ENCODE measurements at places on chromosomes 2 and 18.
A peak's percentile ranks its signal among the peaks of the same experiment; 100 is the strongest.

- DNase-seq, result no peak
Observed at GRCh38 chr2:33134086-33134771, 187.5 kb downstream of the LTBP1 start.

GRCh38 chr2:123840574-123840973, 184.5 kb upstream of the CNTNAP5 start:
- no peak for DNase-seq

DNA sequence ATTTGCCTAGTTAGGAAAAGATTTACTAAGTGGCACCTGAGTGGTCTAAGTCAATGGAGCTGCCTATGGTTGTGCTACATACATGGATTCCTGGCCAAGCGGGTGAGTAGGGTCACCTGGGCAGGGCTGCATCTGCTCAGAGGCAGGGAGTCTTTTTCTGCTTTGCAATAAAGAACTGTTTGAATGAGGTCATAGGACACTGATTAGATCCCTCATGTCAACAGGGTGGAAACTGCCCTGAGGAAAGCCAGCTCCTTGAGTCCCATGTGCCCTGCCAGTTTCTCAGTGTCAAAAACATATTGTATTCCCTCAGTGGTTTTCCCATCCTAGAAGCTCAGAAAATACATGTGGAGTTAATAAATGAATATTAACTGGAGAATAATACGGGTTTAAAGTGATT, 4.6 kb downstream of the LAMA3 start:
- no peak for DNase-seq

DNA sequence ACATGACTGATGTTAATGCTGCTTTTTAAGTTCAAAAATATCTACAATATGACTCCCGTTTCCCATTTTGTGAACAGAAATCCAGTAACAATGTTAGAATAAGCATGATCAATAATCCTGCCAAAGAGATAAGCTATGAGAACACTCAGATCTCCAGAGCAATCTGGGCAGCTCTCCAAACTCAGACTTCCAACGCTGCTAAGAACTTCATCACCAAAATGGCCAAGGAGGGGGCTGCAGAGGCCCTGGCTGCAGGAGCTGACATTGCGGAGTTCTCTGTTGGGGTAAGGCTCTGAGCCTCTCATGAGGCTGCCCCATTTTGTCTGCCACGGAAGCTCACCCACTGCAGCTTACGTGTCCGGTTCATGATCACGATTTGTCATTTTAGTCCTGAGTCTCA, 68.4 kb downstream of the UGGT1 start:
- DNase-seq, result no peak

DNA sequence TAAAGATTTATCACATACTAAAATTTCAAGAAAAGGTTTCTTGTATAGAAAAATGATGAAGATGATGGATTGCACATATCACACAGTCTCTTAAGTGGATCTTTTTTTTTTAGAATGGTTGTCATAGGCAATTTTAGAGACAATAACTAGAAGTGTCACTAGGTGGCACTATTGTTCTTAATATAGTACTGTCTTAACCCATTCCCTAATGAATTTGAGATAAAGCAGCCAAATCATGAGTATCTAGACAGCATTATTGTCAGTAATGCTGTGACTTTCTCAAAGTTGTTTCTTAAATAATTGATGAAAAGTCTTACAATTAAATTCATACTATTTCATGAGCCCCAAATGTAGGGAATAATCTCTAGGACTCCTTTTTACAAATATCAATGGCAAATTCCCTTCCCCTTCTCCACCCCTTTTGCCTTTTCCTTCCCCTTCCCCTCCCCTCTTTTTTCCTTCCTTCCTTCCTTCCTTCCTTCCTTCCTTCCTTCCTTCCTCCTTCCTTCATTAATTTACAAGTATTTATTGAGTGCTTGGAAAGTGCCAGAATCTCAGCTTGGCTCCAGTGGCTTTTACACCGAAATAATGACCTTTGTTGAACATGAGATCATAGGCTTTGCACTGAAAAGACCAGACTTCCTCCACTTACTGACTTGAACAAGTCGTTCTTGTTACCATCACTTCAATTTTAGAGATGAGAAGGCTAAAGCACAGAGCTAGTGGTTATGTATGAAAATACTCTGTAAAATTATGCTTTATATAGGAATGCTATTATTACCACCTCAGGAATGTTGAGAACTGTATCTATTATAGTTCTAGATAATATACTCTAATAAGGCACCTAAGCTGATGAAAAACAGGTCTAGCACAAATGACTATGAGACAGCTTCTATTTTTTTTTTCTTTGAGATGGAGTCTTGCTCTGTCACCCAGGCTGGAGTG, 19.8 kb downstream of the MYL12B start:
- DNase-seq, result peak; percentile 62

DNA sequence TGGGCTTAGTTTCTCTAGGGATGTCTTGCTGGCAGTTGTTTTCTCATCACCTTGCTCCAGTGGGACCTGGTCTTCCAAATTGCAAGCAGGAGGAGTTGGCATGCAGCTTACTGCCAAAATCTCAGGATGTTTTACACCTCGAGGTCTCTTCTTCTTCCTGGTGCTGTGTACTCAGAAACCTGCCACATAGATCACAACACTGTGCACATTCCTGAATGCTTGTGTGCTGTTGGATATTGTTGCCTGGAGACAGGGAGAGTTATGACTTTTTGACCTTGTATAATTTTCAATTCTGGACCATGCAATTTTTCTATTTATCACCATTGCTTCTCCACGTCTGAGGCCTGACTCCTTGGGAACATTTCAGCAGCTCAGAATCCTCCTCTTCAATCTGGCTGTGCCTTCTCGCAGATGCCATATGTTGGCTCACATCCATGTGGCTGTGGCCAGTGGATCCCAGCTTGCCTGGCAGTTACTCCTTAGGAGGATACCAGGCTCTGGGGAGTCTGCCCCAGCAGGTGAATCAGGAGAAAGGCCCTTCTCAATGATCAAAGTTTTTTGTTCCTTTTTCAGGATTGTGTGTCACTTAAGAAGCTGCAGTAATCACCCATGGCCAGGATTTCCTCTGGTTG, 489.3 kb downstream of the TSN start:
- no peak for DNase-seq

DNA sequence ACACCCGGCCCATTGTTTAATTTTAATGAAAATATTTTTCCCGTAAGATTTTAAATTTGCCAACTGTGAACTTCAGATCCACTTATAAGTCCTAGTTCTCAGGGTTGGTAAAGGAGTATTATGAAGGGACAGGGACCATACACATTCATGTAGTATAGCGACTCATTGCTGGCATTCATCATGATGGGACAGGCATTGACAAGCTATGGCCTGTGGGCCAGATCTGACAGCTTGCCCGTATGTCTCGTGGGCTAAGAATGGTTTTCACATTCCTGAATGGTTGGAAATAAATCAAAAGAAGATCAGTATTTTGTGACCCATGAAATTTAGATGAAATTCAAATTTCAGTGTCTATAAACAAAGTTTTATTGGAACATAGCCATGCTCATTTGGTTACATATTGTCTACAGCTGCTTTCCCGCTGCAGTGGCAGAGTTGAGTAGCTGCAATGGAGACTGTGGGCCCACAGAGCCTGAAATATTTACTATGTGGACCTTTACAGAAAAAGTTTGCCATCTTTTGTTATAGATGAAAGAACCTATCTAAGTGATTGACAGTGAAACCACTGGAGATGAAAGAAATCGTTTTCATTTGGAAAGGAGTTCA, 4.1 kb downstream of the RAPGEF4 start:
- DNase-seq, result no peak

DNA sequence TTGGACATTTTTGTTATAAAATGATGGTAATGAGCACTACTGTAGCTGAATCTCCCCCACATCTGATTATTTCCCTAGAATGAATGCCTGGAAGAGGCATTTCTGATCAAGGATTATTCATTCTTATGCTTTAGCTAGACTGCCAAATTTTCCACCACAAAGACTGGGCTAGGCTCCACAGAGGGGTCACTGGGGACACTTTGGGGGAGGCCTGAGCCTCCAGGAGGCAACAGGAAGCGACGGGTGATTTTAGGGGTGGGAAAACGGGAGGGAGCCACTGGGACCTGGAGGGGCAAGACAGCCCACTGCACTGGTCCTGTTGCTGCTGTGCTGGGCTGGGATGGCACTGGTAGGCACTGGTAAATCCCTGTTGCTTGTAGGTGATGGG, 2.4 kb upstream of the ASB1 start:
- DNase-seq, result no peak

GRCh38 chr2:18411626-18412025, 148.8 kb downstream of the RDH14 start:
- no peak for DNase-seq

- DNase-seq, result no peak
Observed at GRCh38 chr18:26074246-26074645, 16.2 kb downstream of the SS18 start.

- DNase-seq, result no peak
Observed at GRCh38 chr2:3575534-3576262, 638 bp downstream of the RPS7 start.

DNA sequence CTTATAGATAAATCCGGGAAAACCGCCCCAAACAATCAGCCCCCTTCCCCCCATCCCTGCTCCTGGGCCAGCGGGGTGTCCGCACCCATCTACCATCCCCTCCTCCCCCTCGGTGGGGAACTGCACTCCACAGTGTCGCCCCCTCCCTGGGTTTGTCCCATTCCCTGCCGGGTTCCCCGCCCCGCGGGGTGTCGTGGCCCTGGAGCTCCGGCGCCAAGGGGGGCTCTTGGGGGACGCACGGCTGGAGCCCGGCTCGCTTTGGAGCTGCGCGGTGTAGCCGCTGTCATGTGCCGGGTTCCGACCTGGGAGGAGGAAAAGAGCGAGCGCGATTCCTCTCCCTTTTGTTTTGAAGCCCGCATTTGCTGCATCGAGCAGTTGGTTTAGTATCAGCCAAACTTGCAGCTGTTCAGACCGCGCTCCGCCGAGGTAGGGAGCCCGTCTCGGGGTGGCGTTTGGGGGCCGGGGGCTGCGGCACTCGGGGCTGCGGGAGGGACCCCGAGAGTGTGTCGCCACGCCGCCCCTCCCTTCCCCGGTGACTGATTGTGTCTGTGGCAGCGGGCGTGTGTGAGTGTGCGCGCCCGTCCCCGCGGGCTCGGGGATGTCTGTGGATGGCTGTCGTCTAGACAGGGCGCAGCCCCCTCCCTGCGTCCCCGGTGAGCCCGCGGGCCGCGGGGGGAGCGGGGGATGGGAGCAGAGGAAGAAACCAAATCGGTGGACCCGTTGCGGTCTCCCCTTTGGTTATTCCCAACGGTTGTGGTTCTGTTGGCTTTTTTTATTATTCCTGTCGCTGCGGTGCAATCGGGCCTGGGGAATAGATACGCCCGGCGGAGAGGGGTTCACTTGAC, 797 bp downstream of the CTIF start:
- no peak for DNase-seq

DNA sequence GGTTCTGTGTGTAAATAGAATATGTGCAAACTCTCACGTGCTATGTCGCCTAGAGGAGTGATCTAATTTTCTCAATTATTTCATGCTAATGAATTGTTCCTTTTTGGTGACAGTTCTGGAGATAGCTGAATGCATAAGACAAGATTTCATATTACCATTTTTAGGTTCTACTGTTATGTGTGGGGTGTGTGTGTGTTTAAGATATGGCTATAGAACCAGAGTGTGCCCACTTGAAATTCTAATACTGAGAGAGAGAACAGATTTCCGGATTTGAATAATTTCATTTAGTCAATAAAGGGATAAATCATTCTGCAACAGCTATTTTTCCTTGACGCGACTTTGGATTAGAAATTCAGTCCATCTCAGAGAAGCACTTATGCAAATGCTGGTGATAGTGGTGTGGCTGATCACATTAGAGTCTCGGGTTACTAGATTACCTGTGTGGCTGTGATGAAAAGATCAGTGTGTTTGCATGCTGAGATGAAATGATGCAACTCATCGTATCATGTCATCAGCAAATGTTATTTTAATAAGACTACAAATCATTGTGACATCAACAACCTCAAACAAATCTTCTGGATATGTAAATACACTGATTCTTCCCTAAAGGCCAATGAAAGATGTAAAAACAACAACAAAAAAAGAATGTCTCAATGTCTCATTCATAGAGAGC, 415.9 kb downstream of the EPHA4 start:
- DNase-seq, result no peak

- no peak for DNase-seq
Observed at GRCh38 chr18:6561862-6562291, 147.2 kb upstream of the L3MBTL4 start.

DNA sequence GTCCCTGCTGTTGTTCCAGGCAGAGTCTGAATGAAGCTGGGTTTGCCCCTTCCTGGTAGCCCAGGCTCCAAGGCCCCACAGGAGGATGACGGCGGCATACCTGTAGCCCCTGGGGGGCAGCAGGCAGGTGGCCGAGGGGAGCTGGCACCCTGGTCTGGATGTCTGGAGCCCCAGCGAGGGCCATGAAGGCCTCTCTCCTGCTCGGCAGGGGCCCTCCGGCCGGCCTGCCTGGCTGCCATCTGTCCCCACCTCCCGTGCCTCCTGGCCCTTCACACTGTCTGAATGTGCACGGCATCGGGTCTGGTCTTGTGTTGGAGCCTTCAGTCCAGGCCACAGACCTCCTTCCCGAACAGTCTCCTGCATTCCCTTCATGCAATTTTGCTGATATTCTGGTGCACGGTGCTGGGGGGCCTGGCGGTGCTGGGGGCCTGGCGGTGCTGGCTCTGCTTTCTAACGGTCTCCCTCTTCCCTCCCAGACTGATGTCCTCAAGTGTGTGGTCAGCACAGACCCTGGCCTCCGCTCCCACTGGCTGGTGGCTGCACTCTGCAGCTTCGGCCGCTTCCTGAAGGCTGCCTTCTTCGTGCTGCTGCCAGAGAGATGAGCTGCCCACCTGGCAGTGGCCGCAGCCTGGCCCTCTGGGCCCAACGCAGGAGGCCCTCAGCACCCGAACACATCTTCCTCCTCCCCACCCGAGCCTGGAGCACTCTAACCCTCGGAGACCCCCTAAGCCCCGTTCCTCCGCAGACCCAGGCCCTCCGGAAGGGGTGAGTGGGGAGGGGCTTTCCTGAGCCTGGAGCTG, 13.5 kb downstream of the BOK start:
- DNase-seq, result no peak

- no peak for DNase-seq
Observed at GRCh38 chr2:133477616-133477990, 90.7 kb downstream of the NCKAP5 start.

- DNase-seq, result no peak
Observed at GRCh38 chr2:14433946-14434495, 198.5 kb upstream of the LRATD1 start.

DNA sequence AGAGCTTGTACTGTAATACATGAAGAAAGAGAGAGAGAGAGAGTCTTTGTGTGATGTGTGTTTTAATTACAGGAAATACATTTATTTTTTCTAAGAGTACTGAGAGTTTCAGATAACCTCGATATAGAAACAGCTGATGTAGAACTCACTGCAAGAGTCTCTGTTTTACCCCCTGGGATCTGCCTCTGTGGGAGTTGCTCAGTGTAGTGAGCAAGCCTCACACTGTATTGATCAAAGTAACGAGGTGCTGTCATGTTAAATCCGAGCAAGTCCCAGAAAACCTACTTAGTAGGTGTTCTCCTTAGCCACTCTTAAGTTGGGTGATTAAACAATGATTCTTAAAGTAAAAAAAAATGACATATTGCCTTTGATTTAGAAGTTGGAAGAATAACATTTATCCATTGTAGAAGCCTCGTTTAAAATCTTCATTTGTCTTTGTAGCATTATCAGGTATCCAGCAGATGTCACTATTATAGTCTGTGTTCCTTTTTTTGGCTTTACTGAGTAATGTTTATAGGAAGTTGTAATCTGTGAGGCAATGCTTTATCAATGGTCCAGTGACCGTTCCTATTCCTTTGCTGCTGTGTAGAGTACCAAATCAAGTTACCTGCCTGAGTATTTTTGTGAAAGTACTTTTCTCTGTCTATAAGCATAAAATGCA, 219.0 kb downstream of the MYO3B start:
- peak; percentile 6 for DNase-seq

All from NCI-H2081 treated with DMSO at 0.1 percent for 48 hours (cell line).